ENCODE measurements at places on chromosomes 13 and 19.

- DNase-seq = no peak
Observed at GRCh38 chr13:90293793-90294361, 1053.6 kb upstream of the MIR17HG start.

DNA sequence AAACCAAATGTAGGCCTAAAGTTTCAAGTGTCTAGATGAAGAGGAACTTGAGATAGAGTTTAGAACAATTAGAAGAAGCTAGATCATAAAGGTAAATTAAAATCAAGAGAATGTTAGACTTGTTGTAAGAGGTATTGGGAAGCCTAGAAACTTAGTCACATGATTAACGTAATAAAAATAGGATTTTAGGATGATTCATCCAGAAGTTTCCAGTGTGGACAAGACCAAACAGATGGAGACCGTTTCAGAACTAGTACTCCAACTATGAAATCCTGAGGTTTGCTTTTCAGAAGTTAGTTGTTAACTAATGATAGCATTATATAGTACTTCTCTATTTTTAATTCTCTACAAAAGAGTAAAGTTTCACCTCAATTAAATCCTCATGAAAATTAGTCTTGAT lies 104.9 kb downstream of the MZT1 start:
- DNase-seq = no peak

DNA sequence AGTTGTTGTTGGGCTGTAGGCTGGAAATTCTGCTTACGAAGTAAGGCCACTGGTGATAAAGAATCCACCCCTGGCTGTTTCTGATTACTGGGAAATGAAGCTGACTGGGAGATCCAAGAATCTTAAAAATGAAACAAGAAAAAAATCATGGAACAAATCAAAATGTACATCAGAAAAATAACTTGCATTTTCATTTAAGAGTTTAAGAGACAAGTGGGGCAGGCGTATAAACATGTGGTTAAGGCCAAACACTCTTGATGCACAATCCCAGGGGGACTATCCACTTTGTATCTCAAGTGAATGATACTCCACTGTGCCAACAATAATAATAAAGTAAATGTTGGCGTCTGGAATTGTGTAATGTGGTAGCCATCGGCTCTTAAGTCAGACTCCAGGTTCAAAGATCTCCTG lies 24.6 kb downstream of the ZMYM5 start:
- DNase-seq = no peak

DNA sequence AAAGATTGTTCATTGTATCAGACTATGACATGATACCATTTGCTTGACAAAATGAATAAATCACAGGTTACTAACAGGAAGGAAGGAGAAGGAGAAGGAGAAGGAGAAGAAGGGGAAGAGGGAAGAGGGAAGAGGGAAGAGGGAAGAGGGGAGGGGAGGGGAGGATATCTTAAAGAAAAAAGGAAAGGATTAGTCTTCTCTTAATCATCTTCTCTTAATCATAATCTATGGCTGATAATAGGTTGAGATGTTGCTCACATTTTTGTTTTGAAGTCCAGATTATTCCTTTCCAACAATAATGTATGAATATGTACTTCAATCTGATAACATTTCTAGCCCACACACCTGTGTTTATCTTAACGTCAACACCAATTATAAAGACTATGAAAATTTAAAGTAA lies 25.1 kb downstream of the DIAPH3 start:
- DNase-seq = no peak

DNA sequence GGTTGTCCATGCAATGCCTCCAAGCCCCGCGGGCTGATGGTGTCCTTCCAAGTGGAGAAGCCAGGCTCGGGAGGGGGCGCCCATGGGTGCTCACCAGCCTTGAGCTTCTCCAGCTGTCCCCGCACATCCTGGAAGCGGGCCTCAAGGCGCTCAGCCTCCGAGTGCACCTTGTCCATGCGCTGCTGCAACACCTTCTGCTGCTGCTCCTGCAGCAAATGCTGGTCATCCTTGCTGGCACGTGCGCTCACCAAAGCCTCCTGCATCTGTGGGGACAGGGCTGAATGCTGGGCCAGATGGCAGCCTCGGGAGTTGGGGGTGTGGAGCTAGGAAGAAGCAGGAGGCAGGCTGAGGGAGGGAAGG lies 22.8 kb upstream of the EMP3 start:
- no peak for DNase-seq

Measured in RWPE2 (cell line).